Stimulated activated CD4-positive, alpha-beta T cell treated with anti-CD3 and anti-CD28 coated beads, Interleukin-12 subunit alpha, Interleukin-12 subunit beta, amount 100 ng/mL, for 48 hours (primary cell): ENCODE measurements at places on chromosomes 11 and 22.

- DNase-seq, result no peak
Observed at GRCh38 chr22:31857247-31857646, 87.1 kb upstream of the YWHAH start.

- DNase-seq, result no peak
Observed at GRCh38 chr11:57798905-57799559, 37.4 kb downstream of the CTNND1 start.

GRCh38 chr11:65274735-65275682 is 13.2 kb downstream of the POLA2 start:
- DNase-seq, result no peak

DNA sequence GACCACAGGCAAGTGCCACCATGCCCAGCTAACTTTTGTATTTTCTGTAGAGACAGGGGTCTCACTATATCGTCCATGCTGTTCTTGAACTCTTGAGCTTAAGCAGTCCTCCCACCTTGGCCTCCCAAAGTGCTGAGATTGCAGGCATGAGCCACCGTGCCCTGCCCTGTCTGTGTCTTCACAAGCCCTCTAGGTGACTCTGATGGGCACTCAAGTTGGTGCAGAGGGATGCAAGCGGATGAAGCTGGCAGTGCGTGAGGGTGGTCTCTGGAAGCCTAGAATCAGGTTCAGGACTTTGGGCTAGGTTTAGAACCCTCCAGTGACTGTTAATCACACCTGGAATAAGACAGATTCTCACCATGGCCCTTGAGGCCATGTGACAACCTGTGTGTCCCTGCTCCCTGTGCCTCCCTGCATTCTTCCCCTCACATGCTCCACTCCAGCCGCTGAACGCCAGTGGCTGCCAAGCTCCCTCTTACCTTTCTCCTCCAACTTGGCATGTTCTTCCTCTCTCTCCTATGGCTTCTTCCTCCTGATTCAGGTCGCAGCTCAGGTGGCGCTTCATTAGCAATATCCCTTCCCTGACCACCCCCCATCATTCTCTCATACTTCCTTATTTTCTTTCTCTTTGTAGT is 242.3 kb upstream of the TBCEL start:
- DNase-seq, result no peak

GRCh38 chr11:86220653-86221052 is 23.9 kb upstream of the EED start:
- no peak for DNase-seq

DNA sequence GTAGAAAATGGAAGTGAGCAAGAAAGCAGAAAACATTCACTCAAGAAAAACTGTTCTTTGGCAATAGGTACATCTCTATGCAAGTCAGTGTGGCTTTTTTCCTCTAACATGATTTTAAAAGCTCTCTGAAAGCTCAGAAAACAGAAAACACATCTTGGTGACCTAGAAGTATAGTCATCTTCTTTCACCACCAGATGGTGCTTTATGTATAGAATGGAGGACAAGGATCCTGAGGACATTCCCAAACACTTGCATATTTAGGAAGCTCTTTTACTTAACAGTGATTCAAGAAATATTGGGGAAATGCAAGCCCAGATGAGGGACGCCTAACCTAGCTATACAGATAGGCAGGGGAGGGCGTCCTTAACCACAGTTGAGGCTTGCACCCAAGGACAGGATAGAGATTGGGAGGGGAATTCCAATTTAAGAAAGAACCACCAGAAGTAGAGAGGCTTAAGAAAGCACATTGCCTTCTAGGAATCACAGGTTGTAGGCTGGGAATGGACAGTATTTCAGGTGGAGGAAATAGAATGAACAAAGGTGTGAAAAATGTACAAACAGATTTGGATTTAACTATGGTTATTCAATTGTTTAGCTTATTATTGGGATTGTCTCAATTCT is 13.8 kb upstream of the CCDC81 start:
- no peak for DNase-seq

GRCh38 chr22:17851759-17852158 is 77.5 kb upstream of the BID start:
- DNase-seq, result no peak

DNA sequence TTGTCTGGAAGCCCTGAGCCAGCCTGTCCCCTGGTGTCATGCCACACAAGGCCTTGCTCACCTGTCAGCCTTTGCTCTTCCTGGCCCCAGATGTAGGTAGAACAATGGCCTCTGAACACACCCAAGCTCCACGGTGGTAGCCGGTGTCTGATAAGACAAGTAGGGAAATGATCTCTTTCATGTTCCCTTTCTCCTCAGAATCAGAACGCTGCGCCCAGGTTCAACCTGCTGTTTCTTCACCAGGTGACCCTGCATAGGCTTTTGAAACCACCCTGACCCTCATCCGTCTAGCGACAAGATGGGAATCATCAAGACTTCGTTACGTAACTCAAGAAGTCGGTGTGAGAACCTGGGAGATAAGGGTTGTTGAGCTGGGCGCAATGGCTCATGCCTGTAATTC is 28.7 kb upstream of the YWHAH start:
- no peak for DNase-seq

- DNase-seq, result no peak
Observed at GRCh38 chr11:42315846-42316245, 856.4 kb upstream of the LRRC4C start.

- no peak for DNase-seq
Observed at GRCh38 chr11:134818516-134818915, 406.5 kb upstream of the B3GAT1 start.

DNA sequence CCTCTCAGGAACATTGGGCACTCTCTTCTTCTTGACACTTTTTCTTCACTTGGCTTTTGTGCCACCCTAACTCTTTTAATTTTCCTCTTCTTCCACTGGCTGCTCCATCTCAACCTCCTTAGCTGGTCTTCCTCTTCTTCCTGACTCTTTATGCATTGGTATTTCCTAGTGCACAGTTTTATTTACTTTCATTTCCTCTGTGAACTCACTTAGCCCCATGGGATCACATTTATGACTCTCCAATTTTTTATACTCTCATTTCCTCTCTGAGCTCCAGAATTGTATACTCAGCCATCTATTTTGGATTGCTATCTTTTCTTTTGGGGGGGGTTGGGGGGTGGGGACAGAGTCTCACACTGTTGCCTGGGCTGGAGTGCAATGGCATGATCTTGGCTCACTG is 38.5 kb upstream of the LARGE1 start:
- DNase-seq, result no peak

- no peak for DNase-seq
Observed at GRCh38 chr11:116857316-116857715, 19.9 kb upstream of the APOA1 start.

GRCh38 chr11:86174101-86175046 is 70.2 kb upstream of the EED start:
- no peak for DNase-seq

DNA sequence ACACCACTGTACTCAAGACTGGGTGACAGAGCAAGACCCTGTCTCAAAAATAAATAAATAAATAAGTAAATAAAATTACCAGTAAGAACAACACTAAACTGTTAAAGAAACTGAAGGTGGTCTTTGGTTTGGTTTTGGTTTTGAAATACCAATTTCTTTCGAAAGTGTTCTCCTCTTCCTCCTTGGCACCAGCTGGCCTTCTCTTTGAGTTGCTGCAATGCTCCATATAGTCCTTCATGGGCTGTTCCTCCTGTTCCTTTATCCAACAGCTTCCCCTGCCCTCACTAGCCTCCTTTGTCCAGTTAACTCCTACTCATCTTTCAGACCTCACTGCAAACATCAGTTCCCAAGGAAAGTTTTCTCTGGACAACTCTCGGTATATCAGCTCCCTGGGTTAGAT is 5.0 kb upstream of the UVRAG start:
- no peak for DNase-seq

DNA sequence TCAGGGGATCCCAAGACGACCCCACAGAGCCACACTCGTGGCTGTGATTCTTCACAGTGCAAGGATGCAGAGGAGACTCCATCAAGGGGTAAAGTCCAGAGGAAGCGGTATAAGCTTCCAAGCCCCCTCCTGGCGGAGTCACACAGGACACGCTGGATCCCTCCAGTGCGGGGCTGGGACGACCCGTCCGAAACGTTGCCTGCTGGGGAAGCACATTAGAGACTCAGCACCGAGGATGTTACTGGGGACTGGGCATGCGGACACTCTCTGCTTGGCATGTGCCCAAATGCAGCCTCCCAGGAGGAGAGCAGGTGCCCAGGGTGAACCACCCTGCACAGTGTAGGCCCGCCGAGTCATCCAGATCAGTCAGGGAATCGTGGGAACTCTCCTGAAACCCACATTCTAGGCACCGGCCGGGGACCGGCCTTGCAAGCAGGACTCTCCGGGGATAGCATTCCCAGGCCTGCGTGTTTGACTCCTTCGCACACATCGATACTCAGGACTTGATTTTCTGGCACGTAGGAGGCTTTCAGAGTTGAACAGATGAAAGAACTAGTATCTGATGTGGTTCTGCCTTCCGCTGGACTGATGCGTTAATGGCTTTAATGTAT is 229.8 kb downstream of the TBC1D22A start:
- no peak for DNase-seq

- no peak for DNase-seq
Observed at GRCh38 chr22:42820045-42820763, 36.9 kb downstream of the ARFGAP3 start.

DNA sequence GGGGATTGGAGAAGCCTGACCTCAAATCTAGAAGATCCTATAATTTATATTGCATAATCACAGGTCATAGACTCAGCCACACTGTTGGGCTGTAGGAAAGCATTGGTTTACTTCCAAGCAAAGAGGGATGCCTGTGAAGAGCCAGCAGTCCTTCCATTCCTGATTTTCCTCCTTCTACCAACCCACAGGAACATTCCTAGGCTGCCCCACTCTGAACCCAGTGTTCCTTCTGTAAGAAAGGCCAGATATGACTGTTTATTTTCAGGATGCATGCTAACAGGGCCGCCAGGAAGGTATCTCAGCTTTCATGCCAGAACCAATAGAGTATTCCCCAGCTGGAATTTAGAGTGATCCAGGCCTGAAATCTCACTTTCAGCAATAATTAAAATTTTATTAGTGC is 197.1 kb downstream of the ETS1 start:
- DNase-seq, result no peak

DNA sequence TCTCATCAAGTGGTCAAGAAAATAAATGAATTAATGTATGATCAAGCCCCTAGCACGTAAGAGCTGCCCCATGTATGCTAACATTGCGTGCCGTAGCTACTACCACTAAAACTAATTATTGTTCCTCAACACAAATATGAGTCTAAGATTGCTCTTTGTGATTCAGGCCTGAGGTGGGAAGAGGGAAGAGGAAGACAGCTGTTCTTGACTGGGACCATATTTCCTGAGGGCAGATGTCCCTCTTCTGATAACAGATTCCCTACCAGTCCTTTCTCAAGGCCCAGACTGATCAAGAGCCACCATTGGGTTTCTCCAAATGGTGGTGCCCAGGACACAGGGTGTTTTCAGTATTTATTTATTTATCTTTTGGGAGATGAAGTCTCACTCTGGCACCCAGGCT is 87.2 kb upstream of the CADM1 start:
- no peak for DNase-seq

DNA sequence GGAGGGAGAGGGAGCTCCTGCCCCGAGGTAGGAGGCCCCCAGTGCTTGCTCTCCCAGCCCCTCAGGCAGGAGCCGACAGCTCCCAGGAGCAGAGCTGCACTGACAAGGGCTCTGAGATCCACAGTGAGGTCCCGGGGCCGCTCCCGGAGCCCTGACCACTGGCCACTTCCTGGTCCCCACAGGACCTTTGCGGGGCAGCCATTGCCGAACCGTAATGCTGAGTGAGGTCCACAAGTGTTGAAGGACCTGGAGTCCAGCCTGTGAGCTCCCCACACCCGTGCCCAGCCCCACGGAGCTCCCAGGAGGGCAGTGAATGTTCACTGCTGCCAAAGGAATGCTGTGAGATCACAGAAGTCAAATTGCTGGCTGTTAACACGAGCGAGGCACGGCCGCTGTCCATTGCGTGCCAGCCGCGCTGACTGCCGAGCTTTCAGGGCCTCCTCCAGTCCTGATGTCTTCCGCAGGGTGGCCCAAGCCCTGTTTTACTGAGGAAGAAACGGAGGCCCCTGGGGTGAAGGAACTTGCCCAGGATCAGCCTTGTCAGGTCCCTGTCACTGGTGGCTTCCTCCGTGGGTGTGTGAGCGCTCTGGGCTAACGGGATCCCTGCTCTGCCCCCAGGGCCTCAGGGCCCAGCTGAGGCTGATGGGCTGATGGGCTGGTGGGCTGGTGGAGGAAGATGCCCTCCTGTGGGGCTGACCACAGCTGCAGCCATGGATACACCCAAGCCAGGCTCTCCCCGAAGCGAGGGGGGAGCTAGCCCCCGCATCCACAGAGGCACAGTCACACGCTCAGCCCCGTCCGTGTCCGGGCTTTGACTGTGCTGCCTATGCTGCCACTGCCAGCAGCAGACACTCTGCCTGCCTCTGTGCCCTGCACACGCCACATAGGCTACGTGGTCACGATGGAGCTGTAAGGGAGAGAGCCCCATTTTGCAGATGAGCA is 70.8 kb downstream of the WNT7B start:
- DNase-seq, result no peak

- no peak for DNase-seq
Observed at GRCh38 chr22:41826430-41827383, 6.2 kb upstream of the SREBF2 start.

DNA sequence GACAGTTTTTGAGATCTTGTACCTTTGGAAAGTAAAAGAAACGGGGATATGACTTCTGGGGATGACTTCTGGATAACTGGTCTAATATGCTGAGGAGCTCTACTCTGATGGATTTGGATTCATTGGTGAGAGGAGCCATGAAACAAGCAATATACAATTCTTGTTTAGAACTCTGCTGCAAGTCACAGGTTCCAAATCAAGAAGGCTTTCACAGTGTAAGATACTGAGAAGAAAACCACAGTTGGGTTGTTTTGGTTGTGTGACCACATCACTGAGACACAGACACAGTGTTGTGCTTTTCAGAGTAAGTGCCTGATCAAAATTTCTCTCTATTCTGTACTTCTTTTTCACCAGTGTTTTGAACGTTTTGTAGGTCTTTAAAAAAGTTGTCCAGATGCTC is 13.1 kb upstream of the UCP2 start:
- DNase-seq, result no peak

GRCh38 chr11:66607126-66607834 is 9.2 kb upstream of the RBM14 start:
- DNase-seq, result no peak

DNA sequence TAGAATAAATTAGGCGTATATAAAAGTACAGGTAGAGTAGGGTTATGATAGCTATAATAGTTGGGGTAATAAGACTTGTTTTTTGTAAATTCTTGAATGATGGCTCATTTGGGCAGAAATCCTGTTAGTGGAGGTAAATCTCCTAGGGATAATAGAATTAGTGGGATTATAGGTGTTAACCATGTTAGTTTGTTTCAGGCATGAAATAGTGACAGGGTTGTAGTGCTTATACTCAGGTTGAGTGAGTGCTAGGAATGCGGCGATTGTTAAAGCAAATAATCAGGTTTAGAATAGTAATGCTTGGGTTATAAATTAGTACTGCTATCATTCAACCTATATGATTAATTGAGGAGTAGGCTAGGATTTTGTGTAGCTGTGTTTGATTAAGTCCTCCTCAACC is 297.1 kb downstream of the DYNC2H1 start:
- DNase-seq, result no peak

GRCh38 chr11:36258730-36259360 is 30.4 kb downstream of the COMMD9 start:
- peak; percentile 18 for DNase-seq
